Glomerular endothelial cell (primary cell): ENCODE measurements at places on chromosomes 7 and 10. TPM values are rescaled to one million over a fixed set of nuclear protein-coding genes. Genes with fewer than 3 reads are reported as not detected.

SOSTDC1 gene
- not detected in 2 replicates for total RNA-seq

GRCh38 chr7:68267486-68267885 lies 1270.9 kb downstream of the TYW1 start:
- DNase-seq: no peak

GRCh38 chr10:22833781-22834180 lies 94.1 kb upstream of the ARMC3 start:
- no peak for DNase-seq

DNA sequence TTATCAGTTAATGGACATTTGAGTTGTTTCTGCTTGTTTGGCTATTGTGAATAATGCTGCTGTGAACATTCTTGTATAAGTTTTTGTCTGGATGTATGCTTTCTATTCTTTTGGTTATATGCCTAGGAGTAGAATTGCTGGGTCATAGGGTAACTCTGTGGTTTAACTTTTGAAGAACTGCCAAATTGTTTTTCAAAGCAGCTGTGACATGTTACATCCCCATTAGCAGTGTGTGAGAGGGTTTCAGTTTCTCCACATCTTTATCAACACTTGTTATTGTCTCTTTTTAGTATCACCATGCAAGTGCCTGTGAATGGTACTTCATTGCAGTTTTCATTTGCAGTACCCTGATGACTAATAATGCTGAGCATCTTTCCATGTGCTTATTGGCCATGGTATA lies 2.1 kb upstream of the NDUFB8 start:
- no peak for DNase-seq

GRCh38 chr7:103011650-103012049 lies 62.9 kb downstream of the FBXL13 start:
- DNase-seq: no peak

- DNase-seq: peak; percentile 89
Observed at GRCh38 chr10:18610517-18610916, 40.9 kb downstream of the NSUN6 start.

GRCh38 chr7:151306374-151306773 lies 35.2 kb upstream of the NUB1 start:
- no peak for DNase-seq

- no peak for DNase-seq
Observed at GRCh38 chr10:70057306-70057705, 4.7 kb downstream of the MACROH2A2 start.

DNA sequence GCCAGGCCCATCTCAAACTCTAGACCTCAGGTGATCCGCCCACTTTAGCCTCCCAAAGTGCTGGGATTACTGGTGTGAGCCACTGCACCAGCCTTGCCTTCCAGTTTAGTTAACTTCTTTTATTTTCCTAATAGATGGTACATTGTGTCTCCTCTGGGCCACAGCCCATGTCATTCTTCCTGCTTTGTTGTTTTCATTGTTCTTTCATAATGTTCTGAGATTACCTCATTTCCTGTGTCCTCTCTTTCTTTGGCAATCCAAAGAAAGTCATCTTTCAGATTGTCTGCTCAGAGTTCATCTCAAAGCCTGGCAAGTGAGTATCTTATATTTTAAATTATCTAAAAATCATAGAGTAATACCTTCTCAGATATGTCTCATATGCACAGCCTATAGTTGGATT lies at the start of gene OLAH:
TSS of gene OLAH (plus strand) at position 270 of the 400 bp plus-strand sequence. CDS start 3,346 bp downstream, outside the sequence.
- no peak for DNase-seq

DNA sequence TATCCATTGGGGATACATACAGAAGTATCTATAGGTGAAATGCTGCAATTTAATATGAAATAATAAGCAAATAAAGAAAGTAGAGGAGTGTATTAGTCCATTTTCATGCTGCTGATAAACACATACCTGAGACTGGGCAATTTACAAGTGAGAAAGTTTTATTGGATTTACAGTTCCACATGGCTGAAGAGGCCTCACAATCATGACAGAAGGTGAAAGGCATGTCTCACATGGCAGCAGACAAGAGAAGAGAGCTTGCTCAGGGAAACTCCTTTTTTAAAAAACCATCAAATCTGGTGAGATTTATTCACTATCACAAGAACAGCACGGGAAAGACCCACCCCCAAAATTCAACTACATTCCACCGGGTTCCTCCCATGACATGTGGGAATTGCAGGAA lies 82.8 kb upstream of the TRIM24 start:
- no peak for DNase-seq

DNA sequence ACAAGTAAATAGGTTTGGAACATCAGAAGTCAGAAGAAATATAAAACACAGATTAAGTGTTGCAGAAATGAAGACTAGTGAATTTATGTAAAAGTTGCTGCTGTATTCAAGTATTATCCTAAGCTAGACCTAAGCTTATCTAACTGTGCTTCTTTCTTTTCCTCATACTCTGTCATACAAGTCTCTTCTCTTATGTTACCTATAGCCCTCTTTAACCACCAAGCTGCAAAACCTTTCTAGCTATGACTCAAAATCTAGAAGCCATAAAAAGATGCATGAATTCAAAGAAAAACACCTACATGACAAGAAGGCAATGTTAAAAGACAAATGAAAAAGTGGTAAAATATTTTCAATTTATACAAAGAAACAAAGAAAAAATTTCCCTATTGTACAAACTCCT lies 23.0 kb downstream of the DENND11 start:
- DNase-seq: no peak

GRCh38 chr7:8290645-8291308 lies 28.8 kb upstream of the ICA1 start:
- no peak for DNase-seq

GRCh38 chr7:135251496-135252391 lies 18.1 kb downstream of the STRA8 start:
- no peak for DNase-seq

GRCh38 chr10:128739930-128740329 lies 613.7 kb upstream of the MKI67 start:
- no peak for DNase-seq

DNA sequence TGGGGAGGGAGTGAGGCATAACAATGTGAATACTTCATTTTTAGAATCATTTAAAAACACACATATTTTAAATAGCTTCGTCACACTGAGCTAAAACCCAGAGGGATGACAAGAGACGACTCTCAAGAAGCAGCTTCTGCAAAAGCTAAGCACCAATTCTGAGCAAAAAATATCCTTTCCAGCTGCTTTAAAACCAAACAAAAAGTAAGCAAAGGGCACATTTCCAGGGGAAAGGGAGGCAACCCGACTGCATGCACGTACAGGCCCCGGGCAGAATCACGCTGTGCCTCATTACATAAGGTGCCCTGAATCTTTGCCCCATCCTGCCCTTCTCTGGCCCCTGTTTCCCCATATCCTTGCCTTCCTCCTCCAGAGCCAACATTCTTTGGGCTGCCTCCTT lies 78.4 kb downstream of the DGKI start:
- no peak for DNase-seq

DNA sequence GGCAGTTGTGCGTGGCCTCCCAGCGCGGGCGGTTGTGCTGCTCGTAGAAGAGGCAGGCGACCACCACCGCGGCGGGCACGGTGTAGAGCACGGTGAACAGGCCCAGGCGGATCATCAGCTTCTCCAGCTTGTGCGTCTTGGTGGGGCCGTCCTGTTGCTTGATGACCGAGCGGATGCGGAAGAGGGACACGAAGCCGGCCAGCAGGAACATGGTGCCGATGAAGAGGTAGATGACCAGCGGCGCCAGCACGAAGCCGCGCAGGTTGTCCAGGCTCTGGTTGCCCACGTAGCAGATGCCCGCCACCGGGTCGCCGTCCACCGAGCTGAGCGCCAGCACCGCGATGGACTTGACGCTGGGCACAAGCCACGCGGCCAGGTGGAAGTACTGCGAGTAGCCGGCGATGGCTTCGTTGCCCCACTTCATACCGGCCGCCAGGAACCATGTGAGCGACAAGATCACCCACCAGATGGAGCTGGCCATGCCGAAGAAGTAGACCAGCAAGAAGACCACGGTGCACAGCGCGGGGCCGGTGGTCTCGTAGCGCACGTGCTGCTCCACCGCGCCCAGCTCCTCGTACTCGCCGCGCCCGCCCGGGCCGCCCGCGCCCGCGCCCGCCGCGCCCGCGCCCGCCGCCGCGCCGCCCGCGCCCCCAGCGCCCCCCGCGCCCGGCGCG lies 2.2 kb downstream of the FZD8 start:
- no peak for DNase-seq

- no peak for DNase-seq
Observed at GRCh38 chr10:47401874-47402640, 18.0 kb upstream of the ZNF488 start.

GRCh38 chr7:117014673-117015133 lies 61.4 kb downstream of the ST7 start:
- DNase-seq: no peak

VAX1 gene
- total RNA-seq: not detected in 2 replicates

DNA sequence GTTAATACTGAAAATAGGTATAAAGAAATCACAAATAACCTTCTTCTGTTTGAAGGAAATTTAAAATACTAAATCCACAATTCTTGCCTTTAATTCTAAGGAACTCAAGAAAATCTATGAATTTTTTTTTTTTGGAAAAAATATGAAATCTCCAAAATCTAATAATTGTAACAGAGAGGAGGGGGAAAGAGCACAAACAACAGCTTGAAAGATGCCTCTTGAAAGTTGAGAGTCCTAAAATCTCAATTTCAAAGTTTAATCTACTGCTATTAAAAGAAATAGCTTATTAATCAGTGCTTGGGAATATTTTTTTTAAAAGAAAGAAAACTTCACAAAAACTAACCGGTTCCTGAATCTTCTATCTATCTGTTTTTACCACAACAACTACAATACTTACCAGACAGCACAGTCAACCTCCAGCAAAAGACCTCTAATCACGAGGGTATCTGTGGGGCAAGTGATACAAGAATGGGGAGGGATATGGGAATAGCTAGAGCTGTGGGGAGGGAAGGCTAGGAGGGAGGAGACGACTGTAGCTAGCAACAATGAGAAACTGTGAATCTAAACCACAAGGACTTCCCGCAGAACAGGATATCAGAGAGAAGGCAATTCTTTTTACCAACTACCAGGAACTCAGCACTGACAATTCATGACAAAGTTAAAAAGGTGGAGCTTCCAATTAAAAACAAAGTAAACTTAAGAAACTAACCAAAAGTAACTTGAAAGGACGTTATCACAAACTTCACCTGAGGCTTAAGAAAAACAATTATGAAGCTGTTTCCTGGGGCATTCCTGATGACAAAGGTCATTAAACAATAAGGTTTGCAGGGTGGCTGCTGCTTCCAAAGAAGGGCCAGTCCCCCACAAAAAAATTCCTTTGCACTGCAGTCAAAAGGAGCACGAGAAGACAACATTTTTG lies at the start of gene USP54:
TSS of gene USP54 (minus strand) at position 462 of the 919 bp plus-strand sequence. CDS start 15,684 bp downstream, outside the sequence.
- DNase-seq: no peak

- no peak for DNase-seq
Observed at GRCh38 chr7:152857272-152857671, 97.7 kb downstream of the ACTR3B start.

IMPDH1 gene
- 83.0 and 121 TPM in 2 replicates for total RNA-seq

GRCh38 chr10:114870486-114870885 lies 48.9 kb downstream of the FHIP2A start:
- DNase-seq: no peak

GRCh38 chr10:90856964-90857634 lies 740 bp downstream of the HTR7 start:
- DNase-seq: no peak

DNA sequence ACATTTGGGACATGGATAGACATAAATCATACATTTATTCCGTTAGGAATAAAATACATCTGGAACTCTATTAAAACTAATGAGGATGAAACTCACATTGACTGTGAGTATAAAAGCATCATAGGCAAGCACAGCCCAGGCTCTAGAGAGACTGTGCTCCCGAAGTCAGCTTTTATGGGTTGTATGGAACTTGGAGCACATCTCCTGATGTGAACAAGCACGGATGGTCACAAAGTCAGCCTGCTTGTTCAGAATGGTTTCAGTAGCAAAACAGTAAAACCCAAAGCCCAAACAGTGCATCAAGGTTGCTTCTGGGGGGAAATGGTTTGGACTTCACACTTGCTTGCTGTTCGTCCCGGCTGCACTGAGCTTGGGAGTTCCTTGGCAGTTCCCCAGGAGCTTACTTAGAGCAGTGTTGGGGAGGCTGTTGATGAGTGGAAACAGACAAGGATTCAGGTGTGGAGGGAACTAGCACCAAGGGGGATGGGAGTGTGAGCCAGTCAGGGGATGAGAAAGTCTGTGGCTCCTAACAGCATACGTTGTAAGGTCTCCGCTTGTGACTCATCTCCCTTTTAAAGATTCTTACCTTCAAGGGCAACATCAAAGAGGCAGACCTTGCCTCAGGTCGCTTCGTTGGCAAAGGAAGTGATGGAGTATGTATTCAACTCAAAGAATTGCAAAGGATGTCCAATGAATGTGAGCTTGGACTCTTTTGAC lies 19.7 kb upstream of the ITGA8 start:
- DNase-seq: no peak

IL15RA gene
- total RNA-seq: 46.7 and 47.7 TPM in 2 replicates

DNA sequence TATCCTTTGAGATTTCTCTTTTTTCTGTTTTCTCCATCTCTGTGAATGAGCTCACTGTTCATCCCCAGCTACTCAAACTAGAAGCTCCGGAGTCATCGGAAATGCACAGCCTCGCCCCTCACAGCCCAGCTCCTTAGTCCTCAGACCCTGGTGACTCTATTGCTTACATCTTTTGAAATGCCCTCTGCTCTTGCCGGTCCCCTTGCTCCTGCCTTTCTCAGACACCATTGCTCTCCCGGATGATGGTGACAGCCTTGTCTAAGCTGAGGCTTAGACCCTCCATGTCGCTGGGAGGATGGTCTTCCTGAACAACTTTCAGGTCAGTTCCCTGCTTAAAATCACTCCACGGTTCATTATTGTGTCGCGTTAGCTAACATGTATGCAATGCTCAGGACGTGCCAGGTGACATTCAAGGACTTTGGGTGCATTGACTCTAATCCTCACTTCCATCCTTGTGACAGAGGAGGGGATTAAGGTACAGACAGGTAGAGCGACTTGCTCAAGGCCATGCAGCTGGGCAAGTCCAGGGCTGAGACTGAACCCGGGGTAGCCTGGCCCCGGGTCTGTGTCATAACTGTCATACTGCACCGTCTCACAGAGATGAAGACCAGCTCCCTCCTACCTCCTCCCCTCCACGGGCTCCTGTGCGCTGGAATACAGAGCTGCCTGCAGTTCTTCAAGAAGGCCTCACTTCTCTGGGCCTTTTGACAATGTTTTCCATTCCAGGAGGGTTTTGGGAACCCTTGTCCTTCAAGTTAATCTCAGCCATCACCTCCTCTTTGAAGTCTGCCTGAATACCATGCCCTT lies 4.3 kb upstream of the UCMA start:
- DNase-seq: no peak

GRCh38 chr10:77351386-77351785 lies 286.2 kb downstream of the KCNMA1 start:
- DNase-seq: no peak

GPNMB gene
- 1.6 and 3.3 TPM in 2 replicates for total RNA-seq

DNA sequence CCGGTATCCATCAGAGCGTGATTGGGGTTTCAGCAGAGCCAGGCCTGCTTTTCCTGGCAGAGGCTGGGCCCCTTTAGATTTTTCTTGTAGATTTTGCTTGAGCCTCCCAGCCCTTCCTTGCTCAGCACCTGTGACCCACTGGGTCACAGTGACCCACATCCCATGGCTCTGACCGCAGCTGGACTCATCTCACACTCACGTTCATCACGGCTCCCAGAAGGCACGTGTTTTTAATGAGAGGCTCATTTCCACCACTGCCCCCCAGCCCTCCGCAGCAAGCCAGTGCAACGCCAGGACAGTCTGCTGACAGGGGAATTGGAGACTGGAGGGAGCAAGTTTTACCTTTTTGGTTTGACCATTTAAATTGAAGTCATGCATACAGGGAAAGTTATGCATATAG lies 155.7 kb downstream of the CUX1 start:
- DNase-seq: no peak
